Kidney epithelial cell (primary cell): ENCODE measurements at places on chromosomes 2 and 18.

- no peak for DNase-seq
Observed at GRCh38 chr18:24089515-24090337, 49.1 kb upstream of the CABYR start.

DNA sequence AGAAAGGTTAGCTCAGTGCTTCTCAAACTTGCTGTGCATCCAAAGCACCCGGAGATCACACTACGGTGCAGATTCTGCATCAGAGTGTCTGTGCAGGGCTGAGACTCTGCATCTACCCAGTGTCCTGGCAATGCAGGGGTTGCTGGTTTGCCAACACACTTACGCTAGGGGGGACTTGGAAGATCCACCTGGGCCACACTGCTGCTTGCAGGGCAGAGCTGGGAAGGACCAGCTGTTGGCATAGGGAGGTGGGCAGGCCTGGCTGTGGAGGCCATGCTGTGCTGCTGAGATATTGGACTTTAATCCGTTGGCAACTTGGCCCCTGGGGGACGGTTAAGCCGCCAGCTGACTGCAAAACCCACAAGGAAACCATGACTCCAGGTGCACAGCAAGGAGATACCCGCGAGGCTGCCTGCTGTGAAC, 397.6 kb upstream of the HS6ST1 start:
- no peak for DNase-seq

DNA sequence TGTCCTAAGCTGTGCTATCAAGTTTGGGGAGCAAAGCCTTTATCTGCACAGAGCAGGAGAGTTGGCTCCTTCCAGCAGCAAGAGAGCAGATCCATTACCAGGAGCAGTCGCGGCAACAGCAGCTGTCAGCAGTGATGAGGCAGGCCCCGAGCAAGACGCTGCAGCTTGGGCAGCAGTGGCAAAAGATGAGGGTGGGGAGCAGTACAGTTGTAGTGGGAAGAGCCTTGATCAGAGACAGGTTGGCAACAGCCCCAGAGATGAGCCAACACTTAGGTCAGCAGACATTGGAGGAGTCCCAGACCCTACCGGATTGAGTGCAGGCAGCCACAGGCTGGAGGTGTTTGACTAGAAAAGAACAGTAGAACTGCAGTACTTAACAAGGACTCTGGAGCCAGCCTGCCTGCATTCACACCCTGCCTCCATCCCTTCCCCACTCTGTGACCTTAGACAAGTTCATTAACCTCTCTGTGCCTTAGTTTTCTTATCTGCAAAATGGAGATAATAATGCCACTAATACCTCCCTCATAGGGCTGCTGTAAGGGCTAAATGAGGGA, 117.1 kb upstream of the SERTAD2 start:
- DNase-seq, result no peak

DNA sequence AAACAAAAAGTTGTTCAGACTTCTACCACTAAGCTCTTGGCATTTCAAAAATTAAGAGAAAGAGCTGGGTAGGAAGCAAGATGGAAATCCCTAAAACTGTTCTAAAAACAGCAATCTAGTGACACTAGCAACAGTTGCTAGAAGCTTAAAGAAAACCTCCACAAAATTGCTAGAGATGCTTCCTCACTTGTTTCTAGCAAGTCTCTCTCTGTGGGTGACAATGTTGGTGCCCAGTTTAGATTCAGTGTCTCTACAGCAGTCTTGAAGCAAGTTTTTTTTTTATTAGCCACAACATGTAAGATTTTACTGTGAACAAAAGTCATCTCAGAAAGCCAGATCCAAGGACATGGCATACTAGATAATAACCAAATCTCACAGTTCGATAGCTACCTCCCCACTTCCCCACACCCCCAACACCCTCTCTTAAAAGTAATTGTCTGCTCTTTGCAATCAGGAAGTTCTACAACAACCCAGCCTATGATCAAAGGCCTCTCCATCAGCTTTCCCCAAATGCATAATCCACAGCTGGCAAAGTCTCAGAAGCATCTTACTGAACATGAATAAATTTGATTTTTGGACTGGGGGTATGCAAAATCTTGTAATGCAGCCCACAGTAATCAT, 70.0 kb downstream of the ANKRD44 start:
- DNase-seq, result no peak
